IPS DF 6.9 (cell line): ENCODE measurements at places on chromosomes 1 and 21.

GRCh38 chr1:154556422-154556821 lies 2.0 kb downstream of the UBE2Q1 start:
- no peak for DNase-seq

- DNase-seq: no peak
These were observed 12.1 kb upstream of the FAM131C start for GRCh38 chr1:16085522-16085921.

GRCh38 chr21:37224861-37225839 lies 42.0 kb downstream of the VPS26C start:
- no peak for DNase-seq

- DNase-seq: no peak
These were observed 278.4 kb downstream of the ZNF326 start for GRCh38 chr1:90273241-90273774.

GRCh38 chr1:99849413-99849743 lies 783 bp upstream of the AGL start:
- DNase-seq: no peak

GRCh38 chr1:22841142-22841541 lies 130.5 kb downstream of the EPHB2 start:
- DNase-seq: no peak

DNA sequence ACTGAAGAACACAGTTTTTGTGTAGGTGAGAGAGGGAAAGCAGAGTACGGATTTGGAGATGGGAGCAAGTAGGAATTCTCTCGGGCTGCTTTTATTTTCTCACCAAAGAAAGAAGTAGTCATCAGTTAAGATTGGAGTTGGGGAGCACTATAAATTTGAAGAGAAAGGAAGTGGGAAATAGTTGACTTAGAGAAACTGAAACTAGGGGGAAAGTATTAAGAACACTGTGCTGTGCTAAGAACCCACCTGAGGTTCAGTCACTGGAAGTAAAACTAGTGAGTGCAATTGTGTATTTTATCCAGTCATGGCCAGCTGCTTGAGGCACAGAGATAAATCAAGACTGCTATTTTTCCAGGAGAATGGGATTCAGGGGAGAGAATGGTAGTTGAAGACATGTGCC lies 37.4 kb downstream of the CLCC1 start:
- no peak for DNase-seq

- DNase-seq: no peak
These were observed 11.7 kb upstream of the CD101 start for GRCh38 chr1:116989835-116990234.

DNA sequence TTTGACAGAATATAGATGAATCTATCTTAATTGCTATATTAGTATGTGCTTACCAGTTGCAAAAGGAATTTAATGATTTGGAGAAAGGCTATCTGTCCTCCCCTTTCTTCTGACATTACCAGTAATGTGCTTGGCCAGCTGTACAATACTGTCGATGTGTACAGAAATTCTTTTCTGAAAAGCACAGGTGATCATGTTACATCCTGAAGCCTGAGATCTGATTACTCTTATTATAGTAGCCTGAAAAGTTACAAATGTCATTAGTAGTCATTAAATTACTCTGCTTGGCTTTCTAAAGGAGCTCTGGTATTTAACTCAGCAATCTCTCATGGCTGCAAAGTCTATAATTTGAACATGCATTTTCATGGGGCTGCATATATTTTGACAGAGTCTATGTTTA lies 209.8 kb downstream of the PTPRC start:
- no peak for DNase-seq
